ENCODE measurements at places on chromosomes 7 and 10. TPM values are rescaled to one million over a fixed set of nuclear protein-coding genes. Genes with fewer than 3 reads are reported as not detected.

Gene LIPM
- not detected for total RNA-seq

Gene CPA2
- total RNA-seq = not detected

Gene HEPACAM2
- total RNA-seq = not detected

Gene AZGP1
- total RNA-seq = not detected

Gene BAG3
- total RNA-seq = 13.3 TPM

Gene GPRIN2
- not detected for total RNA-seq

Gene PCDH15
- 0.30 TPM for total RNA-seq

Gene DNAJC1
- 35.1 TPM for total RNA-seq

Gene SLC29A4
- 2.6 TPM for total RNA-seq

Gene CRYGN
- total RNA-seq = not detected

Gene VWDE
- 0.65 TPM for total RNA-seq

Gene GNG11
- total RNA-seq = 171 TPM

Gene EBLN1
- not detected for total RNA-seq

Gene MAGI2
- 0.97 TPM for total RNA-seq

Gene TBX20
- total RNA-seq = 0.97 TPM

Gene TAS2R41
- not detected for total RNA-seq

Gene AGR2
- total RNA-seq = not detected

Gene ADARB2
- 0.61 TPM for total RNA-seq

Gene ATG9B
- total RNA-seq = not detected

Gene SRGN
- total RNA-seq = 914 TPM

Gene CYP3A7
- not detected for total RNA-seq

Gene COPG2
- 23.9 TPM for total RNA-seq

Gene C10orf90
- not detected for total RNA-seq

Gene FOXI2
- total RNA-seq = not detected

Gene UNCX
- total RNA-seq = not detected
